Activated CD4-positive, alpha-beta T cell treated with anti-CD3 and anti-CD28 coated beads, Interleukin-2, amount 50 U/mL, for 48 hours (primary cell): ENCODE measurements at places on chromosomes 1 and 21.

- peak; percentile 60 for DNase-seq
Measured at GRCh38 chr1:2212532-2213491, 15.3 kb upstream of the SKI start.

GRCh38 chr1:154807048-154807591, 63.0 kb downstream of the KCNN3 start:
- no peak for DNase-seq

- no peak for DNase-seq
Measured at GRCh38 chr1:17943506-17943905, 164.1 kb upstream of the IGSF21 start.

DNA sequence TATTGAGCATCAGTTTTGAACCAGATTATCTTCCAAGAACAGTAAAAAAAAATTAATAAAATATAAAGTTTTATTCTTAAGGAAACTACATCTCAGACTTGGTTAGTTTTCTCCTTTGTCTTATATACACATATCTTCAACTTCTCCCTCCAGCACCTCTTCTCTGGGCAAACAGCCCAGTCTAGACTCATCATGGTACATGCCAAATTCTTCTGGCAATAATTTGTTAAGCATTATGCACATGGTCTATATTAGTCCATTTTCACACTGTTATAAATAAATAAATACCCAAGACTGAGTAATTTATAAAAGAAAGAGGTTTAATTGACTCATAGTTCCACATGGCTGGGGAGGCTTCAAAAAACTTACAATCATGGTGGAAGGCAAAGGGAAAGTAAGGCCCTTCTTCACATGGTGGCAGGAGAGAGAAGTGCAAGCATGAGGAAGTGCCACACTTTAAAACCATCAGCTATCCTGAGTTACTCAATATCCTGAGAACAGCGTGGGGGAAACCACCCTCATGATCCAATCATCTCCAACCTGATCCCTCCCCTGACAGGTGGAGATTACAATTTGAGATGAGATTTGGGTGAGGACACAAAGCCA, 108.7 kb upstream of the RNPC3 start:
- DNase-seq, result no peak

GRCh38 chr1:174206148-174206836, 47.0 kb downstream of the RABGAP1L start:
- no peak for DNase-seq

DNA sequence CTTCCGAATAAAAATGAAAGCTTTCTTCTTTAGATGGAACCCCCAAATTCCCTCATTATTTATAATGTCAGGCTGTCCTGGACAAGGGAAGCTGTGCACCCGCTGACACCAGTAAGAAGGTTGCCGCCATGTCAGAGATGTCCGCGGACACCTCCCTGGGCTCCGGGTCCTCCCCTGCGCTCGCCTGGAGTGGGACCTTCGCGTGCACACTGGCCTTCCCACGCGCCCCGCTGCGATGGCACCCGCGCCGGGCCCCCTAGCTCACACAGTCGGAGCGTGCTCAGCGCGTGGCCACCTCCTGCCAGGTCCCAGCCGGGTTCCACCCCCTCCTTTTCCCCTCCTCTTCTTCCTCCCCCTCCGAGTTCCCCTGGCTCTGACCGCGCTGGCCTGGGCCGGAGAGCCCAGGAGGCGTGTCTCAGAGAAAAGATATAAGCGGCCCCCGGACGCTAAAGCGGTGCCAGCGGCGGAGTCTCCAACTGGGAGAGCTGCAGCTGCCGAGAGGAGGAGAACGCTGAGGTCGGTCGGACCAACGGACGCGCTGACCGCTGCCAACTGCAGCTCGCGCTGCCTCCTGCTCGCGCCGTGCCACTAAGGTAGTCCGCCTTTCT, at the start of gene G0S2:
Gene G0S2, plus strand, starts transcription at position 456 of the 608 bp plus-strand sequence. CDS start 273 bp downstream, outside the sequence.
- peak; percentile 59 for DNase-seq

GRCh38 chr1:28437924-28438699, 67.7 kb upstream of the RCC1 start:
- no peak for DNase-seq

GRCh38 chr1:10888791-10889649, 92.6 kb upstream of the CASZ1 start:
- DNase-seq, result no peak

GRCh38 chr1:50610563-50610962, 187.3 kb upstream of the DMRTA2 start:
- no peak for DNase-seq

GRCh38 chr1:60228041-60228491, 154.5 kb upstream of the C1orf87 start:
- no peak for DNase-seq

- no peak for DNase-seq
Measured at GRCh38 chr1:156382561-156382960, 13.6 kb downstream of the RHBG start.

DNA sequence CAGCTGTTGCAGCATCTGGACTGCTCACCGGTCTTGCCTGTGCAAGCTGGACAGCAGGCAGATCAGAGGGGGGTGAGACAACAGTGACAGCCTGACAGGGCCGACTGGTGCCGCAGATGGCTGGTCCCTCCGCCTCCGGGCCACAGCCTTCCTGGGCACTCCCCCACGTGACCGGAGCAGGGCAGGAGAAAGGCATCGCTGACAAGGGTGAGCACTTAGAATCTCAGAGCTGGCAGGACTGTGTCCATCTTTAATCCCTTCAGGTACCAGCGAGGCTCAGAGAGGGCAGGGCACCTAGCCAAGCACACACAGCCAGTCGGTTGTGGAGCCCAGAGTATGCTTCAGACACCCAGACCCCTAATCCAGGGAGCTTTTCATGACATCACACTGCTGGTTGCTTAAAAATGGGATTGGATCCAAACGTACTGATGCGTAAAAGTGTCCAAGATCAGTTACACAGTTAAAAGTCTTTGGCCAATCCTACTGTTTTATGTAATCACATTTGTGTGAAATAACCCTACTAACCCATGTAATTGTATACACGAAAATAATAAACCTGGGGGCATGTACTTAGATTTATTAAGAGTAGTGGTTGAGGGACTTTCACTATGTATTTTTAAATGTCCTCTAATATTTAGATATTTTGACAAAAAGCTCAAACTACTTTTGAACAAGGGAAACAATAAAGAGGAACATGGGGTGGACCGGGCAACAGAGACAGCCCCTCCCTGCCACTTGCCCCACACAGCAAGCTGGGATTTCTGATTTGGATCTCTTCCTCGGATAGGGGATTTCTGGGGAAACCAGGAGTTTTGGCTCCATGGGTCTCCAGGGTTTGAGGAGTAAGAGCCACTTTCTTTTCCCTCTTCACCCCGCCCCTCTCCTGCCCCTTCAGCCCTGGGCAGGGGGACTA, 758 bp upstream of the CNTN2 start:
- no peak for DNase-seq
